Activated naive CD4-positive, alpha-beta T cell (primary cell): ENCODE measurements at places on chromosomes 3 and 15.
A peak's percentile ranks its signal among the peaks of the same experiment; 100 is the strongest.

- no peak for DNase-seq
Observed at GRCh38 chr3:65785065-65785645, 253.6 kb downstream of the MAGI1 start.

DNA sequence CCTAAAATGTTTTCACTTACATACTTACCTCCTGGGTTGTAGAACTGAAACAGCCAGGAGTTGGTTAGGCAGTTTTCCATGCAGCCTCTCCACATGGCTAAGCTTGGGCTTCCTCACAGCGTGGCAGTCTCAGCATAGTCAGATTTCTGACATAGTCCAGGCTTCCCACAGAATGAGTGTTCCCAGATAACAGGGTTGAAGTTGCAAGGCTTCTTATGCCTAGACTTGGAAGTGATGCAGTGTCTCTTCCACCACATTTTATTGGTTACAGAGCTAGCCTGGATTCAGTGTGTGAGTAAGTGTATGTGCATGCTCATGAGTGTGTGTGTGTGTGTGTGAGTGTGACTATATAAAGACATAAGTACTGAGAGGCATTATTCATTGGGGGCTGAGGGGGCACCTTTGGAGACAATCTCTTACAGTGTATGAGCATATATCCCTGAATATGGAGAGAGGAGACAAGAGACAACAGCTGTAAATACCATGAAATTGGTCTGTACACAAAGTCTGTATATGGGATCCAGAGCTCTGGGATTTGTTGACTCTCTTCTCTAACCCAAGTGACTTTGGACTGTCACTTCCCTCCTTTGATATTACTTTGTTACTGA lies 78.1 kb downstream of the ZNF621 start:
- DNase-seq = no peak

GRCh38 chr15:68311859-68312557 lies 34.5 kb downstream of the FEM1B start:
- no peak for DNase-seq

- no peak for DNase-seq
Observed at GRCh38 chr3:84074767-84075166, 884.0 kb upstream of the CADM2 start.

DNA sequence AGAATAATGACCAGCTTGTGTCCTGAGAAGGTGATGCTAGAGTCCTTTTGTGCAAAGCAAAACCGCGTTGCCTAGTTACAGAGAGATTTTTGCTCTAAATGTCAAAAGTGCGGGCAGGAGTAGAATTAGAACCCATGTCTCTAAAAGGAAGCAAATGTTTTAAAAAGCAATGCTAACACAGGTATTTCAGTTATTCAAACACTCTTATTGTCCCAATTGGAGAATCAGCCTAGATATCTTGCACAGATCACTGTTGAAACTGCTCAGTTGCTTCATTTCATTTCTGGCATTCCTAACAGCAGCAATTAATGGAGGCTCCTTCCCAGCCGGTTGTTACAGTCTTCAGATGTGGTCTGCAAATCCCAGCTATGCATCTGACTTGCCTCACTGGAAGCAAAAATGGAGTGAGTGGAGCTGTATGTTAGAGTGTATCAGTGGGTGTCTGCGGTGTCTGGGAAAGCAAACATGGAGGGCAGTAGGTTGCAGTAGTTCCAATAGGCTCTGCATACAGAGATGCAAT lies 55.6 kb upstream of the SEMA6D start:
- no peak for DNase-seq

DNA sequence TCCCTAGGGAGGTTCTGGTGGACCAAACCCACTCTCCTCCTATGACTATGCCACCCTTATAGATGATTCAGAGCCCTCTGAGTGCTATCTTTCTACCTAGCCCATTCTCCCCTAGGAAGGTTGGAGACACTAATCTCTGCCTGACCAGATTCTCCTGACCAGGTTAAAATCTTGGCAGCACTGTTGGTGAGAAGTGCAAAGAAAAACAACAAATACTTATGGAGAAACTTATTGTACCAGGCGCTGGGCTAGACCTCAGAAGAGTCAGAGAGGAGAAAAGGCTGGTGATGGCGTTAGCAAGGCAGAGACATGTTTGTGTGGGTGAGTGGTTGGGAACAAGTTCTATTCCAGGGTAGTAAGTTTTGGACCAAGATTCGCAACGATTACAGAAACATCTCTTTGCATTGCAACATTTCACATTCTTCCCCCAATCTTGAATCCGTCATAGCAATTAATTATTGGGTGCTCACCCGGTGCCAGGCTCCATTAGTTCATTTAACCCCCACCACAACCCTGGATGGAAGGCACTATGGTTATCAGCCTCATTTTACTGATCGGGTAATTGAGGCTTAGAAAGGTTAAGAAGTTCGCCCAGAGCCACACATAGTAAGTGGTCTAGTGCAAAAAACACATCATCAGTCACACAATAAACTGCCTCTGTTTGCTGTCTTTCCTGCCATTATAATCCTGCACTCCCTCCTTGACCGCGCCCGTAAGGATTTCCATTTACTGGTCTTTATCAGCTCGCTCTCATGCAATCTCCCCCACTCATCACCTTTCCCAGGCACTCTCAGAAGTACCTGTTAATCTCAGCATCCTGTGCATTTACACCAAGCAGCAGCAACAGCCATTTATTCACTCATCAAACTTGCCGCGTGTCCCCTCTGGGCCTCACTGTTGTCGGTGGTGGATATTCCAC lies 655 bp upstream of the TSPAN3 start:
- no peak for DNase-seq

GRCh38 chr3:109176726-109177125 lies 40.2 kb downstream of the C3orf85 start:
- no peak for DNase-seq

GRCh38 chr3:69197922-69198530 lies 75.6 kb upstream of the LMOD3 start:
- peak; percentile 45 for DNase-seq

GRCh38 chr15:74635228-74635627 lies 19.6 kb downstream of the CLK3 start:
- peak; percentile 23 for DNase-seq

- no peak for DNase-seq
Observed at GRCh38 chr15:40595219-40595618, 1.2 kb downstream of the KNL1 start.

DNA sequence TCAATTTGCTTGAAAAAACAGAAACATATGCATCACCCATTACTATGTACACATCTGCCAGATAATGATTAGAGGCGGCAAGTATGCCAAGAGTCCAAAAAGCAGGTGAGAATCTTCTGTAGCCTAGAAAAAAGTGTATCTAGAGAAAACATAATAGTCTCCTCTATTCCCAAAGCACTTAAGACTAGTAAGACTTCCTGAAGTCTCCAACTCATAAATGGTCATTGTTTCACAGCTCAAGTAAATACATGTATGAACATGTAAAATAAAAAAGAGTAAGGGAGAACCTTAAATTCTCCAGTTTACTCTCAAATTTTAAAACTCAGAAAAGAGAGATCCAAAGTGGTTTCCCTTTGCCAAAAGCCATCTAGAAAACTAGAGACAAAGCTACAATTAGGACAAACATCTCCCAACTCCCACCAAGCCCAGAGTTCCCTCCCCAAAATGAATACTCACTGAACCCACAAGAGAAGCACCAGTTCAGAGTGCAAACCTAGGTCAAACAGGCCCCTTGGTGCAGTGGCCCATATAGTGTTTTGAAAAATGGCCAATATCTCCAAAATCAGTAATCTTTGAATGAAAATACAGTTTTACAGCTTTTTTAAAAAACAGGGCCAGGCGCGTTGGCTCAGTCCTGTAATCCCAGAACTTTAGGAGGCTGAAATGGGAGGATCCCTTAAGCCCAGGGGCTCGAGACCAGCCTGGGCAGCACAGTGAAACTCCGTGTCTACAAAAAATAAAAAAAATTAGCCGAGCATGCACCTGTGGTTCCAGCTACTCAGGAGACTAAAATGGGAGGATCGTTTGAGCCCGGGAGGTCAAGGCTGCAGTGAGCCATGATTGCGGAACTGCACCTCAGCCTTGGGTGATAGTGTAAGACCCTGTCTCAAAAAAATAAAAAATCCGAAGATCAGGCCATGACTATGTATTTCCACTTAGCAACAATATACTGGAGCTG lies 11.0 kb upstream of the MAP4 start:
- no peak for DNase-seq

- DNase-seq = no peak
Observed at GRCh38 chr3:173622166-173622565, 224.6 kb downstream of the NLGN1 start.

DNA sequence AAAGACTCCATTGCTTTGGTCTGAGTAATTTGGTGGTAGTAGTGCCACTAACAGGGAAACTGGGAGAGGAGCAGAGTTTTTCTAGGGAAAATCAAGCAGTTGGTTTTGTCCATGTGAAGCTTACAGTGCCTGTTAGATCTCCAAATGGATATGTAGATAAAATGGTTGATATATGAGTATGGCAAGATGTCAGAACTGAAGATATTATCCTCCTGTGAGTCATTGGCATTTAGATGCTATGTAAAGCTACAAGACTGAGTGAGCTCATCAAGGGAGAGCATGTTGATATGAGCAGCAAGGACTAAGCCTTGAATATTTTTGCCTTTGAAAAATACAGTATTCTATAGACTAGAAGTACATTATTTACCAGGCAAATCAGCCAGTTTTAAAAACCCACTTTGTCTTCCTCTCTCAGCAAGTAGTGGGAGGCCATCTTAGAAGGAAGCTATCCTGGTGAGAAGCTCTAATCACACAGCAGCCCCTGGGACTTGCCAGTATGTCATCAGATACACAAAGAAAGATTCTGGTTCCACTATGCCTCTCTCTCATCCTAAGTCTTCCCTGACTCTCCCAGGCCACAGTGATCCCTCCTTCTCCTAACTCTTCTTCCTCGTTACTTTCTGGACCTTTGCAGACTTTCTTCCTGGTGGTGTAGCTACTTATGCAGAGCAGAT lies 77.4 kb upstream of the ANKRD28 start:
- no peak for DNase-seq

- no peak for DNase-seq
Observed at GRCh38 chr3:138964264-138964663, 17.2 kb downstream of the FOXL2NB start.

GRCh38 chr3:168473334-168473890 lies 377.7 kb upstream of the GOLIM4 start:
- DNase-seq = no peak

DNA sequence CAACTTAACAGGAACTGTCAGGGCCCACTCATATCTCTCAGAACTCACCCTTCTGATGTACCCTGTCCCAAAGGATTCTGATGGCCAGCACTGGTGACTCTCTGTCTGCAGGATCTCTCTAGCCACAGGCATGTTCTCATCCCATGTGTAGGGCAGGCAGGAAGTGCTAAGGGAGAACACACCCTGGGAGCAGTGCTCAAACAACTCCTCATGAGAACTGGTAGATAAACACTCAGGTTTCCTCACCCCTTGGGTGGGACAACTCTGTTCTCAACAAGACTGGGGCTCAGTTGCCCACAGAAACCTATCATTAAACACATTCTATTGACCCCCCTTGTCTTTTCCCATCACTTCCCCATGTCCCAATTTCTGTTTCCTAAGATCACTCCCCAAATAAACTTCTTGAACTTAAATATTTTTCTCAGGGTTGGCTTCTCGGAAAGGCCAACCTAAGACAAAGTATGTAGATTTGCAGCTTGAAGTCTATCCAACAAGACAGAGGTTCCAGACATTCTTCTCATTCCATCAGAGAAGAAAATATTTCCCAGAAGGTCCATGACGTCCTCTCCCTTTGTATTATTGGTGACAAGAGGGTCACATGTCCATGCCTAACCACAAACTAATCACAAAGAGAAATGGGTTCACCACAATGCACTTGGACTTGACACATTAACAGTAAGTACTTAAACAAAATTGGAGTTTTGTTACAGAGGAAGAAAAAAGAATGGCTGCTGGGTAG lies 276.6 kb upstream of the GADL1 start:
- DNase-seq = no peak

DNA sequence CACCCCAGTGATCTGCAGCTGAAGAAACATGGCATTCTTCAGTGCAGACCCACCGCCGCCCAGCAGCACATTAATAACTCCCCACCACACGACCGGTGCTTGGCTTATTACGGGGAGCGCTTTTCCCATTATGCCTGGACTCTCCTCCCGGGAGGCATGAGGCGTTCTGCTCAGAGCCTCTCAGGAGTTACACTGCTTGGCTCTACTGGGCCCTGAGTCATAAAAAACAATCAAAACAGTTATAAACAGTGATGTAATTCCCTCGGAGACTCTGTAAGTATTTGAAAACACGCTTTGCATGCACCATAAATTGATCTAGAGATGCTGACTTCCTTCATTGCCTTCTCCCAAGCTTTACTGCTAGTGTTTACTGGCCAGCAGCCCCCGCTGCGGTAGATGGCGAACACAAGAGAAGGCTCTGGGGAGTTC lies 77.1 kb upstream of the SNRPA1 start:
- no peak for DNase-seq

DNA sequence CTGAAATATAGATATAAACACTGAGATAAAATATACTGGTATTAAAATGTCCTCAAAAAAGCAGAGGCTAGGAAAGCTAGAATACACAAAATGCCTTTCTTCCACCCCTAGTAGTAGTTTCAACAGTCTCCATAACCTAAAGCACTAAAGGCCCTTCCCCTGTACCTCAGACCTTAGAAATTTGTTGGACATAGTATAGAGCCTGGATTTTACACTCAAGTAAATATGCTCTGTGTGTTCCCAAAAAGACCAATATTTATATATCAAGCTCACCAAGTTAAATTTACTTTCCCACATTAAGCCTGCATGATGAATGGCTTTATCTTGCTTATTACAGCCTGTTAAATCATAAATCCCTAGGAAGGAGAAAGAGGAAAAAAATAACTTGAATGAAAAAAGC lies 378.7 kb upstream of the AZI2 start:
- no peak for DNase-seq

DNA sequence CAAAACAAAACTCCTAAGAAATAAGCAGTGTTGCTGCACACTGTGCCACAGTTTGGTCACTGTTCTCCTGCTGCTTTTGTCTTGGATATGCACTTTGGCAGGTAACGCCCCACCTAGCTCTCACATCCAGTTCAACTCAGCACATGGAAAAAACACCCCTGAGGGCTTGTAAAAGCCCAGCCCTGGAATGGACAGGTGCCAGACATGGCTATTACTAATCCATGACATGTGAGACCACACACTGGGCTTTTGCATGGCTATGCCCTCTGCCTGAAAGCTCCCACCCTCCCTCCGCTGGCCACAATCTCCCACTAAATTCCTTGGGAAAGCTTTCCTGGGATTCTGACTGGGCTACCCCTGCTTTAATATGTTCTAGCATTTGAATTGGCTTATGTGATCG lies 24.7 kb upstream of the ZBED2 start:
- no peak for DNase-seq

DNA sequence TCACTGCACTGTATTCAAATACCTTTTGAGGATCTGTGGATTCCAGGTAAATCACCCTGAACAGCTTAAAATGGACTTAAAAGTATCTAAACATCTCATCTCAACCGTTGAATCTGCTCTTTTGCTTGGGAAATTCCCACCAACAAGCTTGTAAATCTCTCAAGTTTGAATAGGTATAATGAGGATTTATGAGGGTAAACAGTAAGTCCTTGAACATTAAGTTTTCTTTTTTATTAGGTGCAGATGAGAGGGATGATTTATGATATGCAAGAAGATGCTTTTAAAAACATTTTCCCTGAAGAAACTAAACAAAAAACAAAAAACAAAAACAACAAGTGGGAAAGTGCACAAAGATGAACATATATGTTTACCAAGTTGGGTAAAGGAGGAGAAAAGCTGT lies 290.6 kb downstream of the ROBO1 start:
- DNase-seq = no peak

GRCh38 chr3:13500133-13500885 lies 20.2 kb downstream of the HDAC11 start:
- DNase-seq = no peak
